Stimulated activated CD4-positive, alpha-beta T cell treated with anti-CD3 and anti-CD28 coated beads, Interleukin-15, amount 100 ng/mL, for 24 hours (primary cell): ENCODE measurements at places on chromosomes 5 and 9.

GRCh38 chr9:114465906-114466900 is 39.1 kb downstream of the WHRN start:
- no peak for DNase-seq

- DNase-seq: no peak
Observed at GRCh38 chr5:141529002-141529401, 40.1 kb downstream of the PCDHGC5 start.

DNA sequence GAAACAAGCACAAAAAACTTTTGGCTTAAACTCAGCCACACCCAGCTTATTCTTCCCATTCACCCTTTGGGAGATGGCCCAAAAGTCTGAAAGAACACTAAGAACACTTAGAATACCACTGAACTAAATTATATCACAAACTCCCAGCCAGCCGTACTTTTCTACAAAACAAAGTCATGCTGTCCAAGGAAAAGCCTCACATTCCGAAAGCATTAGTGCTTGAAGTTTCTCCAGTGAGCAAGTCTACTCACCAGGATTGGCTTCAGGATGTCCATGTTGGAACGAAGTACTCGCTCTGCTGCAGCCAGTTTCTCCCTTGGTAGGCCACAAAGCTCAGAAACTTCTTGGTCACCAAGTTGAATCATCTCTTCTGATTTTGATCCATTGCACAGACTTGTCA is 69.7 kb downstream of the ABCA1 start:
- no peak for DNase-seq

- DNase-seq: peak; percentile 68
Observed at GRCh38 chr5:95620870-95621838, 1.3 kb downstream of the GPR150 start.

- no peak for DNase-seq
Observed at GRCh38 chr9:92696619-92697018, 26.7 kb upstream of the IPPK start.
